ENCODE measurements at places on chromosomes 2 and 18.

- DNase-seq, result no peak
Measured at GRCh38 chr18:74528913-74529312, 5.4 kb upstream of the CNDP1 start.

DNA sequence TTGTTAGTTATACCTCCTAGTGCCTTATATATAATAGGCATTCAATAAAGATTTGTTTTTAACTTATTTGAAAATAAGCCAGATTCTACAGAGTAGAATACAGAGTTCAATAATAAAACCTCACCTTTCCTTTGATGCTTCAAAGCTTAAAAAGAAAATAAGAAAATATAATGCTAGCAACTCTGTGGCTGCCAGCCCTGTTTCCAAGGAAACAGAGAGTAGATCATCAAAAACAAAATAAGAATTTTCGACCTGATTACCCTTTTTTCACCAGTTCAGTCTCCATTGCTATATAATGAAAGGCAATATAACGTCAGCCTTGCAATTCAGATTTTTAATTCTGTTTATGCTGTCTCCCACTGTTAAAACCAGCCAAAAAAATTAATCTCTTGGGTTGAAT, 8.9 kb upstream of the PGAP1 start:
- DNase-seq, result no peak

DNA sequence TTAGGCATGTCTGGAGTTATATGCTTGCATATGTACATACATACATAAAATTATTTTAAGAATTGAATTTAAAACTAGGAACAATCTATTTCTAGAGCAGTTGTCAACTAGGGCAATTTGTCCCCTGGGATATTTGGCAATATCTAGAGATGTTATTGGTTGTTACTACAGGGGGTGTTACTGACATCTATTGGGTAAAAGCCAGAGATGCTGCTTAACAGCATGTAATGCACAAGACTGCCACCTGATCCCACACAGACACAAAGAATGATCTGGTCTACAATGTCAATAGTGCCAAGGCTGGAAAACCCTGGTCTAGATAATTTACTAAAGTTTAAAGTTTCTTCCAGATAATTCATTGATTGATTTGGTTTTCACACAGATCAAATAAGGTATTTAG, 185.3 kb downstream of the NYAP2 start:
- DNase-seq, result peak; percentile 25

GRCh38 chr2:233448220-233448559, 93.9 kb downstream of the DGKD start:
- no peak for DNase-seq

DNA sequence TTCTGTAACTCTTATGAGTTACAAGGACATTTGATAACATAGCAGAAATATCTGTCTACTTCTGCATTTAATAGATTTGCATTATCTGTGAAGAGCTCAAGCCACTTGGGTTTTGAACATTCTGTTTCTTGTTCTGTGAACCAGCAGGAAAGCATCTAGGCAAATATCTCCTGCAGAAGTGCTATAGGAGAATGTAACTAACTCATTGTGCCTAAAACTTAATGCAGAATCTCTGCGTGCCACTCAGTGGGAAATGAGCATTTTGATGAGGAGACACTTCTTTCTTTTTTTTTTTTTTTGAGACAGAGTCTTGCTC, 63.5 kb downstream of the MYOM1 start:
- no peak for DNase-seq

GRCh38 chr2:176484838-176485237, 215.6 kb downstream of the MTX2 start:
- DNase-seq, result no peak

GRCh38 chr18:49967171-49967570, 153.8 kb upstream of the ACAA2 start:
- DNase-seq, result no peak

- DNase-seq, result no peak
Measured at GRCh38 chr2:135783439-135783838, 41.8 kb downstream of the UBXN4 start.

DNA sequence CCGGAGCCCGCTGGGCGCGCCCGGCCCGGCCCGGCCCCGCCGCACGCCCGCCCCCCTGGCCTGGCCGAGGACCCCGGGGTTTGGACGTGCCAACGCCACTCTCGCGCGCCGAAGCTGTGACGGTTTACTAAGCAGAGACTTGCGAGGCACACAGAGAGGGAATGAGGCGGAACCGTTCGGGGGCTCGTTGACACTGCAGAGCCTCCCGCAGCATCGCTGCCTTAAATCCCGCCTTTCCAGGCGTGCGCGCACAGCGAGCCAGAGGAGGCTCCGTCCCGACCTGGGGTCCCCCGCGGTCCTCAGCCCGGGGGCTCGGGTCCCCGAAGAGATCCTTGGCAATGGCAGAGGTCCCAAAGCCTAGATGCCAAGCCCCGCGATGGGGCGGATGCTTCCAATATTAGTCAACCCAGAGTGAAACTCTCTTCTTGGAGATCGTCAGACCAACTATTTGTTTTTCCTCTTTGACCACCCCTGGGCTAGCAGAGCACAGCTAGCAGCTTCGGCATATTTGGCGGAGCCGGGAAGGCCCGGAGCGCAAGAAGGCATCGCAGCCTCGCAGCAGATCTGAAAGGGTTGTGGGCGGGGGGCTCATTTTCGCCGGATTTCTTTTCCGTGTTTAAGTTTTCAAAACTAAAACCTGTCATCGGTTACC, at the start of gene ZNF385B:
Gene ZNF385B (minus strand): TSS at position 197 of the 652 bp plus-strand sequence.
- DNase-seq, result no peak

- no peak for DNase-seq
Measured at GRCh38 chr18:48802543-48803290, 148.0 kb downstream of the SMAD7 start.

DNA sequence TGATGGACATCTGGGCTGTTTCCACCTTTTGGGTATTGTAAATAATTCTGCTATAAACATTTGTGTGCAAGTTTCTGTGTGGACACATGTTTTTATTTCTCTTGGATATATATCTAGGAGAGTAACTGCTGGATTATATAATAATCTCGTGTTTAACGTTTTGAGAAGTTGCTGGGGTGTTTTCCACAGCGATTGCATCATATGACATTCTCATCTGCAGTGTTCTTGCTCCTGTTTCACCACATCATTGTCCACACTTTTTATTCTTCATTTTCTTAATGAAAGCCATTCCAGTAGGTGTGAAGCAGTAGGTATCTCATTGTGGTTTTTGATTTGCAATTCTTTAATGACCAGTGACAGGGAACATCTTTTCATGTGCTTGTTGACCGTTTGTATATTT, 56.9 kb upstream of the ALKAL2 start:
- DNase-seq, result no peak

GRCh38 chr18:27665264-27665799, 480.2 kb upstream of the CHST9 start:
- no peak for DNase-seq

DNA sequence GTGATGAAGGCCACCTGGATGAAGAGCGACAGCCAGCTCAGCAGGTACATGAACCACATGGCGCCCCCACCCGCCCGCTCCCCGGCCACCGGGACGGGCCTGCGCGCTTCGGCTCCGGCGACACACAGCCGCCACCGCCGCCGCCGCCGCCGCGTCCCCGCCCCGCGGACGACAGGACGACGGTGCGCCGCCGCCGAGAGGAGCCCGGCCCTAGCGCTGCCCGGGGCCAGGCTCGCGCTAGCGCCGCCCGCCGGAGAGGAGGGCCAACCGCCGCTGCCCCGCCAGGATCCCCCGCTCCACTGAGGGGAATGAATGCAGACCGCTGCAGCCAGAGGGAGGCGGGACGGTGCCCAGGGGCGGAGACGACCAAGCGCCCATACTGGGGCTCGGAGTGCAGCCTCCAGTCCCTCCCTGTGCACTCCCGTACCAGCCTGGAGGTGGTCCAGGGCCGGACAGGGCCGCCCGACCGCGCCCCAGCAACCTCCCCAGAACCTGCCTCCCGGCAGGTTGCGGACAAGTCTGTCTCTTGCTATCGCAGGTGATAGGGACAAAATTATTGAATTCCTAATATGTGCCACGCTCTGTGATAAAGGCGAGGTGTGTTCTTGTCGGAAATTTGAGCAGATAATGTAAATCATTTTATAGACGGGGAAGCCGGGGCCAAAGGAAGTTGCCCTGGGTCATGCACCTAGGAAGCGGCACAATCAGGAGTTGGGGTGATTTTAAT, at the start of gene TEX261:
Gene TEX261 (minus strand): TSS at position 175 of the 727 bp plus-strand sequence. CDS start 116 bp downstream, at position 59.
- DNase-seq, result peak; percentile 82

DNA sequence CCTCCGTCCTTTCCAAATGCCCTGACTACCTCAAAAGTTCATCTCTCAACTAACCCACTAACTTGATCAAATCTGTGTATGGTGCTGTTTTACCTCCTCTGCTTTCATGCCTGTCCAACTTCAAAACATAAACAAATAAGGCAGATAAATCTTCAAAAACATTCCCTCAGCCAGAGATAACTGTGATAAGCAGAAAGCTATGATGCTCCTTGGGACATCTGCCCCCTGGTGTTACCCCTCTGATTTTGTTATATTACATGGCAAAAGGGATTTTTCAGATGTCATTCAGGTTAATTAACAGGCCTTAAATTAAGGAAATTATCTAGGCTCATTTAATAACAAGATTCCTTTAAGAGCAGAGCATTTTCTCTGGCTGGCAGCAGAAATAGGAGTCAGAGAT, 810.8 kb upstream of the CHAC2 start:
- no peak for DNase-seq

DNA sequence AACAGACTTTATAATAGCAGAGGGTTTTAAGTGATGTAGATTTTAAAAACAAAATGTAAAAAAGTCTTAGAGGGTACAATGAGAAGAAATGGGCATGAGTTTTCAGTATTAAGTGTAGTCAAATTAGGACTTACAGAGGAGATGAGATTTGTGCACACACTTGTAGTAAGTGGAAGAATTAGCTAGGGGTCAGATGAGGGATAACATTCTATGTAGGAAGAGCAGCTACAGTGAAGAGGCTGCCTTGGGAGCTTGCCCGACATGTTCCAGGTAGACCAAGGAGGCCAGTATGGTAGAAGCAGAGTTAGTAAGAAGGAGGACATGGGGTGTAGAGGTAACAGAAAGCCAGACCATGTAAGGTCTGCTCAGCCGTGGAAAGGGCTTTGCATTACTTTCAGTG, 189.2 kb upstream of the DSEL start:
- DNase-seq, result no peak

DNA sequence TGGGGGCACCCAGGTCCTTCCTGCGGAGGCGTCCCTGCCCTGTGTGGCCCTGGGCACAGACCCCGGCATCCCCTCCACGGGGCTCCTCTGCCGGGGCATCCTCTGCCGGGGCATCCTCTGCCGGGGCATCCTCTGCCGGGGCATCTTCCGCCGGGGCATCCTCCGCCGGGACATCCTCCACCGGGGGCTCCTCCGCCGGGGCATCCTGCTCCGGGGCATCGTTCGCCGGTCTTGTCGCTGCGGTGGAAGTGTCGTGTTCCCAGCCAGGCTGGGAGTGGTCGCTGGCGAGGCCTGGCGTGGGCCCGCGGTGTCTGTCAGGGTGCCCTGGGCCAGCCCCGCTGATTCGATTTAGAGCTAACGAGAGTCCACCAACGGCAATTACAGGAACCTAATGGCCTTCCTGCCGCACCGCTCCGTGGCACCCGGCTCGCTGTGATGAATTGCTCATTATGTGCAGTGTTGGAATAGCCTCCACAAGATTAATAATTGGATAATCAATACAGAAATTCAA, 115.1 kb downstream of the NFATC1 start:
- no peak for DNase-seq

GRCh38 chr2:175872721-175873120, 129.3 kb downstream of the LNPK start:
- no peak for DNase-seq

DNA sequence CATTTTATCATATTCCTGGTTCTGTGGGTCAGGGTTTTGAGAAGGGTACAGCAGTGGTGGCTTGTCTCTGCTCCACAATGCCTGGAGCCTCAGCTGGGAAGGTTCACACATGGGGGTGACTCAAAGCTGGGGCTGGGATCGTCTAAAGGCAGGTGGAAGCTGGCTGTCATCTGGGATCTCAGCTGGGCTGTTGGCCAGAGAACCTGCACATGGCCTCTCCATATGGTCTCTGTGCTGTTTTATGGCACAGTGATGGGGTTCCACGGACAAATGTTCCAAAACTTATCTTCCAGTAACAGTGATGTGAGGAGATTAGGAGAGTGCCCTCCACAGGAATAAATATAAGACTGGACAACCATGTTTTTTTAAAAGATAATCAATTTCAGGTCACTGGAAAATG, 191.4 kb downstream of the SS18 start:
- DNase-seq, result no peak

GRCh38 chr2:213057977-213058376, 93.4 kb downstream of the IKZF2 start:
- no peak for DNase-seq

DNA sequence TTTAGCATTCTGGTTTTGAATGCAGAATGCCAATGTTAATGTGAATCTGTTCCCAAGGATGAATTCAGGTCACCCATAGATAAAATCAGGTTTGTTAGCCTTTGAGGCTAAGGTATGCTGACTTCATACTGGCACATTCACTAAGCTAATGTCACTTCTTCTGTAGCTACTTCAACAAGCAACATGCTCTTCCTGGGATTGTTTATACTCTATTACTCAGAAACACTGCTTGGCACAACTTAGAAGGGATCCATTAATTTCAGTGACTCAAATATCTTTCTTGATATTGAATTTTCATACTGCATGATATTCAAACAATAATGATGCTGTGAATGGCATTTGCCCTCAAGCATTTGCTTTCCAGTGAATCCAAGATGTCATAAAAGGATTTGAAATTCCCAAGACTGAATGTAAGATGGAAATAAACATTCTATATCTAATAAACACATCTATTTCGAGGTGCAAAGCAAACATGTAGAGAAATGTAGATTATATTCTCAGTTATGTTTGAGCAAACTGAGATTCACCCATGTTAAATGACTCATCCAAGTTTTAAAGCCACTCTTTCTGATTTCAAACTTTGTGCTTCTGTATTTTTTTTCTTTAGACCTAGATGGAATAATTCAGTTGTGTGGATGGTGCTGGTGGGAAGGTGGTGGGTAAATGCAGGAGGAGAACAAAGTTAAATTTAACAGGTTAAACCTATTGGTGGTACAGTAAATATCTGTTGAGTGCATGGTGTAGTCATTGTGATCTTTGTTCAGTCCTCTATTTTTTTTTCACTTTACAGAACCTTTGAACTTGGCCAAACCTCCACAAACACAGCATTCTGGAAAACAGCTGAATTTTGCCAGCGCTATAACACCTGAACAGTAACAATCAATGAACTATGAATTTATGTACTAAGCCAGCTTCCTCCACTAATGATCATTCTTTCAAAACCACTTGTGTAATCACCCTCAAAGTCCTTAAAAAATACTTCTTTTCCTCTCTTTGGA, 162.1 kb upstream of the XIRP2 start:
- DNase-seq, result no peak

DNA sequence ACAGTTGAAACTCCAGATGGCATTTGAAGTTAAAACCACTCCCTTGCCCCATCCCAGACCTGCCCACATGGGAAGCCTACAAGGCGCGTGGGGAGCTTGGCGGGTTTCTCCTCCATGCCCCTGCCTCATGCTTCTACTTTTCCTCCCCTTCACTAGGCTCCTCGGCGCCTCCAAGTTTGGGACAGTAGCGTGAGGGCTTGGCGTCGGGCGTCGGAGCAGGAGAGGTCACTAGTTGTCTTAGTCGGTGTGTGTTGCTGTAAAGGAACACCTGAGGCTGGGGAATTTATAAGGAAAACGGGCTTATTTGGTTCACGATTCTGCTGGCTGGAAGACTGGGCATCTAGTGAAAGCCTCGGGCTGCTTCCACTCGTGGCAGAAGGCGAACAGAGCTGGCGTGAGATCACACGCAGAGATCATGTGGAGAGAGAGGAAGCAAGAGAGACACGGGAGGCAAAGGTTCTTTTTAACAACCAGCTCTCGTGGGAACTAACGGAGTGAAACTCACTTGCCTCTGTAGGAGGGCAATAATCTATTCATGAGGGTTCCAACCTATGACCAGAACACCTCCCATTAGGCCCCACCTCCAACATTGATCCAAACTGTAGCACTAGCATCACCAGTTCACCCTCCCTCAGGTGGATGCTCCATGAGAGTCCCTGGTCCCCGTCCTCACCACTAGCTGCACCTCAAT, 25.3 kb downstream of the ITM2C start:
- no peak for DNase-seq

All from NCI-H1092 treated with DMSO at 0.1 percent for 48 hours (cell line).